ENCODE measurements at places on chromosomes 5 and 9.

DNA sequence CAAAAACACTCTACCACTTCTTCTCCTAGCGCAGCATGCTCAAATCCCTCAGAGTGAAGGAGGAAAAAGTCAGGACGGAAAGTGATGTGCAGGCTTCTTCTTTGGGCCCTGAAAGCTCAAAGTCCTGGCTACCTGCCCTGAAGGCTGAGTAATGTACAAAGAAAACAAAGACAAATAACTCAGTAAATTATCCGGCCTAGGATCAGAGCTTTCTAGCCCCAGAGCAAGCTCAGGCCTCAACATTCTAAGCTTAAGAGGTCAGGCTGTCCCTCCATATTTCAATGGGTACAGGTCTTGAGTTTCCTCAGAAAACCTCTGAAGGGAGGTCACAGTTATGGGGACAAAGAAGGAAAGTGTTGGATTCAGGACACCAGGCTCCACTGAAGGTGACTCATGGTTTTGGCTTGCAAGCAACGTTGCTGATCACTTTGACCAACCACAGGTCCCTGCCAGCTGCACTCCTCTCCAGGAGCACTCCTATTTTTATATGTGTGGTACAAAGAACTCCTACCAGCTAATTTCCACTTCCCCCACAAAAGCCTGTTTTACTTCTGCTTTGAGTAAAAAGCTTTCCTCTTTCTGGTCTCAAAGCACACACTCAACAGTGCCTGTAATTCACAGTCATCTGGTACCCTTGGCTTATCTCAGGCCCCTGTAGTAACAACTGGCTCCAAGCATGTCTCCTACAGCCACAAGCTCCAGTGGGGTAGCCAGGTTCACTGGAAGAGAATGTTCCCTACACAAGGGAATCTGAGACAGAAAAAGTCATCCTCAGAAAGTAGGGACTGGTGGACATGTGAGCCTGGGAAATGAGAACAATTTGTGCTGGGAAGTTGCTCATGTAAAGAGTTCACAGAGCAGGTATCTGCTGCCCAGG lies 115.7 kb downstream of the UGCG start:
- DNase-seq, result peak; percentile 26

DNA sequence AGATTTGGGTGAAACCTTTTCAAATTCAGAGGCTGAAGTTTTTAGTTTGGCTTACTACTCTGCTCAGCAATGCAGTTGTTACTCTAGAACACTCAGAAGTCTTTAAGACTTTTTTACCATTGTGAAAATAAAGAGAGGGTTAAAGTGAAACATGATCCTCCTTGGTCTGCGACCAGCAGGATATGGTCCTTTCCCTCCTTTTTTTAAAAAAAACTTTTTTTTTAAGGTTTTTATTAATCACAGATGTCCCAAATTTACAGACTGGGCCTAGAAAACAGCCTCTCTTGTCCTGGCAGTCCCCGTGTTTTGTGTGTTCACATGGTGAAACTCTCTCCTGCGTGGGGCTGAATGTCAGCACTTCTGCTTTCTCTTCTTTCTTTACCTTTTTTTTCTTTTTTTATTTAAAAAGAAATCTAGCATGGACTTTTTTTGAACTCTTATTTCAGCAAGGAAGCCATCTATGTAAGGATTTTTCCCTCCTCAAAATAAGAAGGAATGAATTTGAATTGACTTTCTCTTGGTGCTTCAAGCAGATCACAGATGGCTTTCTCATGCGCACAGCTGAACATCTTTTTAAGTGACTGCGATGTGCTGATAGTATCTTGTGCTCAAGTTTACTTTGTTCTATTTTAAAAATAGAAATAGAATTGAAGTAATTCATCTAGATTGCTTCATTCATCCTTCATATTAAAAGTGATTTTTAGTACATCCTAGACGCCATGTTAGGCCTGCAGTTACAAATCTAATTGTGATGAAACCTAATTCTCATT lies 128.7 kb upstream of the OTULINL start:
- peak; percentile 64 for DNase-seq

- no peak for DNase-seq
Observed at GRCh38 chr9:73155968-73156864, 4.6 kb downstream of the ANXA1 start.

DNA sequence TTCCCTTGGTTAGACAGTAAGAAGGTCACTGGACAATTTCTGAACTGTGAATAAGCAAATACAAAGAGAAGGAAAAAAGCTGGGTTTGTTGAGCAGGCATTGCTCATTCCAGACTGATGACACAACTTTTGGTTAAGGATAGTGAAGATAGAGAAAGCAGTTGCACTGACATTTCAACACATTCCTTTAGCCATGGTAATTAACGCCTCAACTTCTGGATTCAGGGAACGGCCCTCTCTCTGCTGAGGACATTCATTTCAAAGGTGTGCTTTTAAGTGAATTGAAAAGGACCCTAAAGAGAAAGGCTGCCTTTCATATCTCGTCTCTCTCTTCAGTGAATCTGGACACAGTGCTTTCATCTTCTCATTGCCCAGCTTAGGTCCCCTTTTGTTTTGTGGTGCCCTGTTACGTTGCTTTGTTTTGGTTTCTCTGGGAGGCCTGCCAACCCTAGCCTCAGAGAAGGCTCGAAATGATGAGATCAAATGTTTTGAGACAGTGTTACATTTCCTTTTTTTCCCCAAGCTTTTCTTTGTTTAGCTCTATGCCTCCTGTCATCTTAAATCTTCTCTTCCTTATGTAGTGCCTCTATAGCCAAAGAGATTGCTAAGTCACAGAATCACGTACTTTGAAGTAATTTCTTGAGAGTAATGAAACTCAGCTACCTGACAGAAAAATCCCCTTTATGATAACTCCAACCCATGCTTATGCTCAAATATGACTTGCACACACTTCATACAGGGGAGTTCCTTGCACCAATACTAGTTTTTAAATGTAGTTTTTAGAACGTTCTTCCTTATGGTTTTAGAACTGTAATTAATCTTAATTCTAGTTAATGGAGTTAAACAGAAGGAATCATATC lies 94.4 kb upstream of the IFNE start:
- peak; percentile 30 for DNase-seq

GRCh38 chr9:17744786-17745185 lies 165.9 kb downstream of the SH3GL2 start:
- peak; percentile 38 for DNase-seq

DNA sequence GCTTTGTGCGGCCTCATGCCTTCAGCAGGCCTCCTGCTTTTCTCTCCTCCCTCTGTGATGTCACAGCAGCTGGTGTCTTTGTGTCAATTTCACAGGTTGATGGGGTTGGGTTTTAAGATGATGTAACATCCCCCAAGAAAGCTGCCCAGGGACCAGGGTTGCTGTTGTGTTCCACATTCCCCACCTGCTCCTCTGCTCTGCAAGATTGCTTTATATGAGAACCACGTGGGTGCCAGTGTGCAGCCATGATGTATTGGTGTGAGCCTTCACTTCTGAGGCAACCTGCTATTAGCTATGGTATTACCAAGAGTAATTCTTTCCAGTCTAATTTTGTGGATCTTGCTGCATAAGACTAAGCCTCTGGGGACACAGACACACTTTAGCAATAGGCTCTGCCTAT lies 213.0 kb upstream of the ADAMTS16 start:
- DNase-seq, result no peak

GRCh38 chr5:15236911-15237508 lies 263.0 kb upstream of the FBXL7 start:
- no peak for DNase-seq

DNA sequence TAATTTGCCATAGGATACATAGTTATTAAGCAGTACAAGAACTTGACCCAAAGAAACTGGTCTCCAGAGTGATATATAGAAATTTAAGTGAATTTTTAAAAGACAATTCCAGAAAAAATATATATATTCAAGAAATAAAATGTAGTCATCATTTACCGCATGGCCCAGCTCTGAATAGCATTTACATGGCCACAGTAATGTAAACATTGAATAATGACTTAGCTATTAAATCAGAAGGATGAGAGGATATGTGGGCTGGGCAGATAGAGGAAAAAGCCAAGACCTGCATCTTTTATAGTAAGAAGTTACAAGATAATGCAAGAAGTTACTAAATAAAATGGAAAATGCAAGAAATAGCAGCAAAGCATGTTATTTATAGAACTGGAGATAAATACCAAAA lies 405.2 kb upstream of the WWC1 start:
- DNase-seq, result no peak

GRCh38 chr5:53069626-53070025 lies 39.9 kb downstream of the MOCS2 start:
- no peak for DNase-seq

DNA sequence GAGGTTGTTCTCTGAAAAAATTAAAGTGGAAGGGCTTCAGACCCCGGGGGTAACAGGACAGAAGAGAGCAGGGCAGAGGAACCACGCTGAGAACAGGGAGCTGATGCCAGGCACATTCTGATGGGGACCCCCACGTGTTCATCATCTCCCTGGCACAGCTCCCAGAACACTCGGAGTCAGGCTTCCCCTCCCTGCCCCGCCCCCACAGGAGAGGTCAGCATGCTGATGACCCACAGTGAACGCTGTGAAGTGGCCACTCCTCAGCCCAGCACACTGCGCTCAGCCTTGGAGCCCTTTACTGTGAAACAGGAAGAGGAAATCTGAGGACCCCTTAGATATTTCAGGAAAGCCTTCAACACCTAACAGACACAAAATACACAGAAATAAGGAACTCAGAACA lies 16.4 kb downstream of the RETREG1 start:
- DNase-seq, result peak; percentile 65

DNA sequence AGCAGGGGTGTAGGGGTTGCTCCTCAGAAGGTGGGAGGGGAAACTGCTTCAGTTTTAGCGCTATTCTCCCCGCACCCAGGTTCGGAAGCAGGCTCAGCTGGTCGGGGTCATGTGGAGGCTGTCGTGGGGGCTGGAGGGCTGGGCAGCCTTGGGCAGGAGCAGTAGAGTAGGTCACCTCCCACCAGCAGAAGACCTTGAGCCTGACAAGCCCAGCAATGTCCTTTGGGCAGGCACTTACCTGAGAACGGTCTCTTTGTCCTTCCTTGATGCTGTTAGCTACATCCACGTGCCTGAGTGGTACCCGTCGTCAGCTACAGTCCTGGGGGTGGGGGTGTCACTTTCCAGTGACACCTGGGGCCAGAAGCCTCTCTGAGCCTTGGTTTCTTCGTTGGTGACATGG lies 20.3 kb downstream of the ENHO start:
- DNase-seq, result no peak

- no peak for DNase-seq
Observed at GRCh38 chr5:63456279-63456678, 506.0 kb downstream of the HTR1A start.

DNA sequence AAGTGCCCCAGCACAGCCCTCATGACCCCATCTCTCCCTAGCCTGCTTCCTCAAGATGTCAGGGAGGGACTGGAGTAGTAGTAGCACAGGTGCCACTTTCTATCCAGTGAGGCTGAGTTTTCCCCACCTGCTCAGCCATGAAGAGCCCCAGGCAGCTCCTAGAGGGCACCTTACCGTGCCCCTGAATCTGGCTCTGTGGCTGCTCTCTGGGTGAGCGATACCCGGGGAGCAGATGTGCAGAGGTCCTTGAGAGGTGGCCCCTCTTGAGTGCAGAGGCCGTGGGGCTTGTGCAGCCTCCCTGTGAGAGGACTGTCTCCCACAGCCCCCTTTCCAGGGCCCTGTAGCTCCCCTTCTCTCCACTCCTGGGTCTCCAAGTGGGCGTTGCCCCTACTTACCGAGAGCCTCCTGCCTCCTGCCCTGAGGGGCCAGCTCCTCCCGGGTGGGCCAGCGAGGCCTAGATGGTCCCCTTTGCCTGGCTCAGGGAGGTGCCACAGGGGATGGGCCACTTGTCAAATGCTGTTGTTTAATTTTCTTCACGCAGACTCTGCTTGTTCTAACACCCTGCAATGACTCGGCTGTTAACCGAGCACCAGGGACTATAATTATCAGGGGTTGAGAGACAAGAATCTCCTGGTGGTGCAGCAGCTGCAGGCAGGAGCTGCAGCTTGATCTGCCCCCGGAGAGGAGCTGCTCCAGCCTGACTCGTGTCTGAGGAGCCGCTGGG lies 29.6 kb upstream of the PITX1 start:
- peak; percentile 67 for DNase-seq

Measured in tongue (tissue), 3 donors.